ENCODE measurements at places on chromosomes 1 and 21.

- peak; percentile 27 for DNase-seq
These were observed 20.0 kb upstream of the ALDH4A1 start for GRCh38 chr1:18922319-18922726.

DNA sequence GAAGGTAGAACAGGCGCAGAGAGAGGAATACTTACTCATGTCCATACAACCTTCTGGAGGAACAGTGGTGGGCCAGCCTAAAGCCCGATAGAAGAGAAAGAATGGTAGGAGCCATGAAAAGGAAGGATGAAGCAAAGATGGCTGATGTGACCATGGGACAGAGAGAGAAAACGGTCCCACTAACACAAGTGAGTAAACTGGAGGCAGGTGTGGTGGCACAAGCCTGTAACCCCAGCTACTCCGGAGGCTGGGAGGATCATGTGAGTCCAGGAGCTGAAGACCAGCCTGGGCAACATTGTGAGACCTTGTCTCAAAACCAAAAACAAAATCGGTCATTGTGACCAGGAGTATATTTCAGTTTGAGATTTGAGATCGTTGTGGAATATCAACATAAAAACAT, 49.4 kb downstream of the C1orf198 start:
- no peak for DNase-seq

DNA sequence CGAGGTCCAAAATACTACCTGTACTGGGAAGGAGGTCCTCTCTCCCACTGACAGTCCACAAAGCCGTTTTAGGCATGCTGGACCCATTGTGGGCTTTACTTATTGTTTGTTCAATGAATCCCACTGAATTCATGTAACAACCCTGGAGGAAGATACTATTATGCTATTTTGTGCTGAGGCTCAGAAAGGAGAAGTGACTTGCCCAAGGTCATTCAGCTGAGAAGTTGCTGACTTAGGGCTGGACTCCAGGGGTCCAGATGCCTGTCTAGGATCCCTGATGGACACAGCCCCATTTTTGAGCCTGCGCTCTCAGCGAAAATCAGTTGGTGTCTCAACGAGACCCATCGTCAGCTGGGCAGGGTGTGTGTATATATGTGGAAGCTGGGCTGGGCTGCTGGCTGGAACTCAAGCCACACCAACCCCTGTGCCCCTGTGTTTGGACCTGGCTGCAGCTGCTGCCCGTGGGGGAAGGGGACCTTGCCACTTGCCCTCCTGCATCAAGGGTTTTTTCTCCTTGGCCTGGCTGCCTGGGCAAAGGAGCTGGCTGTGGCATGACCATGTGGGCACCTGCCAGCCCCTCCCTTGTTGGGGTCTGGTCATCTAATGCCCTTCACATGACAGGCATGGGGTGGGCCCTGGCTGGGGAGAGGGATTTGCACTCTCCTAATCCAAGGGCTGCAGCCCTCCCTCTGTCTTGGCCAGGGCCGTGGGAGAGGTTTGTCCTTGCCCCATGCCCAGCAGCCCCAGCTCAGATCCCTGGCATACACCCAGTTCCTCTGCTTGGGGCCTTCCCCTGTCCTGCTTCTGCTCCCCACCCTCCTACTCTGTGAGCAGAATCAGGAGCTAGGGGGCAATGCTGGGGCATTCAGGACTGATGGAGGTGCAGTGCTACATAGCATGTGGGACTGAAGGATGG, 15.0 kb downstream of the KCNQ4 start:
- no peak for DNase-seq

- no peak for DNase-seq
These were observed 136.0 kb downstream of the HLX start for GRCh38 chr1:221015159-221015790.

DNA sequence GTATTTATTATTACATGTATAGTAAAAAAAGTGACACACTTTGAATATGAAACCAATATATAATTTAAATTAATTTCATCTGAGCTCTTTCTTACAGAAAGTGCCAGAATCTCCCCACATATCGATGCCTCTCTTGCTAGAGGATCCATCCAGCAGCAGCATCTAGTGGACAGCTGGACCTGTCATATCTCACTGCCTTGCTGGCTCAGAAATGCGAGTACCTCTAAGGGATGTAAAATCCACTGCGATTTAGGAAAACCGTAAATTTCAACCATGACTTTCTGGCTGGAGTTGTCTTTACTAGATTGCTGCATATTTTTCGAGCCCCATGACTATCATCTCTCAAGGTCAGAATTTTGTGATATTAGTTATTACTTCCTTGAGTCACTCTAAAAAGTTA, 333.8 kb downstream of the NEGR1 start:
- DNase-seq, result no peak

DNA sequence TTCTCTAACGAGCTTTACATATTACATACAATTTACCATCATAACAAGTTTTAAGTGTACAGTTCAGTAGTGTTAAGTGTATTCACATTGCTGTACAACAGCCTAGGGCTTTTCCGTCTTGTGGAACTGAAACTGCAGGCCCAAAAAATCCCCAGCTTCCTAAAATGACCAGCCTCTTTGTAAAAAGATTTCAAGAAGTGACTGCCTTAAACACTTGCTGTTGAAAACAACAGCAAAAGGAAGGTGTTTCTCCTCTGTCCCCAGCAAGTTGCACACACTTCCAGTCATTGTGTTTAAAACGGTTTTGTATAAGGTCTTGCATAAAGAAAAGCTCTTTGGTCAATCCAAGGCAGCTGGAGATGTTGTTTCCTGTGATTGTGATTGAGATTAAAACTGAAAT, 16.0 kb upstream of the GBP1 start:
- DNase-seq, result no peak

DNA sequence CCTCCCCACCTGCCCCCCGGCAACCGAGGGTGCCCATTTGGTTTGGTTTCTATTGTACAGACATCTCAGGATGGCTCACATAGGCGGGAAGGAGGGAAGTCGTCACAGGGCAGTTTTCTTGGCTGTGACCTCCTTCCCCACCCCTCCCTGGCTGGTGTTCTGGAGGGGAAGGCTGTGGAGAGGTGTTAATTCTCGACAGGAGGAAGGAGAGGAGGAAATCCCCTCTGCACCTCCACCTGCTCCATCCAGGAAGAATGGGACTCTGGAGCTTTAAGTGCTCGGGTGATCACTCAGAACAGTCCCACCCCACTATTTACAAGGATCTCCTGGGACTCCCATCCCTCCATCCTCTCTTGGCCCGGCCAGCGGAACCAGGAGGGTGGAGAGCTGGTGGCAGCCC, 7.6 kb downstream of the MEX3A start:
- no peak for DNase-seq

DNA sequence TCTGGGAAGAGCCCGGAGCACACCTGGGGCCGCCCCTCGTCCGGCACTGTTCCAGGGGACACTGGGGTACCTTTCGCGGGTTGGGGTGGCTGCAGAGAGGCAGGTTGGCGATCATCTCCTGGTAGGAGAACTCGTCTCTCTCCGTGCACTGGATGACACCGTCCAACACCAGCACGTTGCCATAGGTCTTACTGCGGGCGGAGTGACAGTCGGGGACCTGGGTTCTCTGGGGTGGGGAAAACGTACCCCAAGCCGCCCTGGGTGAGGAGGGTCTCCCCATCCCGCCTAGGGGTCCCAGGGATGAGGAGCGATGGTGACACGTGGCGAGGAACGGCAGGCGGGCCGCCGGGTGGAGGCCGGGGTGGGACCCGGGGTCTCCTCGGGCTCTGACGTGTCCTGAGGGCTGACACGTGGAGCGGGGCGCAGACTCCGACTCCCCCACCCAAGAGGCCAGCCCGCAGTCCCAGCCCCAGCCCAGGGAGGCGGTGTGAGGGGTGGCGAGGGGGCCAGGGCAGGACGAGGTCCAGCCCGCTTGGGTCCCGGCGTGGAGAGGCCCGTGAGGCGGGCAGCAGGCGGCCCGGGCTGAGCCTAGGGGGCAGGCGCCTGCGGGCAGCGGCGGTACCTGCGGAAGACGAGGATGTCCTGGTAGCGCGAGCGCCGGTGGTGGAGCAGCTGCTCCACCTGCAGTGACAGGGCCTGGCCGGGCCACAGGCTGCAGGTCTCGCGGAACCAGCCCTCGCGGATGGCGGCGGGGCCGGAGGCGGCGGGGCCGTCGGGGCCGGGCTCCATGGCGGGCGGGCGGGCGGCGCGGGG, 457 bp downstream of the SRM start:
- DNase-seq, result no peak

DNA sequence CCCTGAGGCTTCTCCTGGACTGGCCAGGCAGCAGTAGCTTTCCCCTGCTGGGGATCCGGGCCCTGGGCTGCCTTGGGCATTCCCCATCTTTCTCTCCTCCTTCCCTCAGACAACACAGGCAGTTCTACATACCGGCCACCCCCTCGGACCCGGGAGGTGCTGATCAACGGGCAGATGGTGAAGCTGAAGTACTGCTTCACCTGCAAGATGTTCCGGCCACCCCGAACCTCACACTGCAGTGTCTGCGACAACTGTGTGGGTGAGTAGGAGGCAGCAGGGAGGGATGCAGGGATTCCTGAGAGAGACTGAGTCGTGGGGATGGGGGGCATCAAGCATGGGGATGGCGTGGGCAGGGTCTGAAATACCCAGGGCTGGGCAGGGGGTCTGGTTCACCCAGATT, 14.4 kb upstream of the SFN start:
- no peak for DNase-seq

DNA sequence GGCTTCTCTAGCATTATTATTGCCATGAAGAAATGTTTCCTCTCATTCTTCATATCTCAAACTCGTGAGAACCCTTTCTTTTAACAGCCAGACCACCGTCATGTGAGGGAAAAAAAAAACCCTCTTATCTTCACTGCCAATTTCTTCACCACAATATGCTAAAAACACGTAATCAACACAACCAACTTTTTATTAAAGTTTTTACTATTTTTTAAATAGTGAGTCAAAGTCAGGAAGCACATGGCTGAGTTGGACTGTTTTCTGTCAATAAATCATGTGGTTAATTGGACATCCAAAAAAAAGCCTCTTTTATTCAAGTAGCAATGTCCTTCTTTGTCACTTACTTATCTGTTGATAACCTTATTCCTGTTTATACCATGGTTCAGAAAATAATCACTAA, 55.9 kb upstream of the SAMD13 start:
- DNase-seq, result no peak

DNA sequence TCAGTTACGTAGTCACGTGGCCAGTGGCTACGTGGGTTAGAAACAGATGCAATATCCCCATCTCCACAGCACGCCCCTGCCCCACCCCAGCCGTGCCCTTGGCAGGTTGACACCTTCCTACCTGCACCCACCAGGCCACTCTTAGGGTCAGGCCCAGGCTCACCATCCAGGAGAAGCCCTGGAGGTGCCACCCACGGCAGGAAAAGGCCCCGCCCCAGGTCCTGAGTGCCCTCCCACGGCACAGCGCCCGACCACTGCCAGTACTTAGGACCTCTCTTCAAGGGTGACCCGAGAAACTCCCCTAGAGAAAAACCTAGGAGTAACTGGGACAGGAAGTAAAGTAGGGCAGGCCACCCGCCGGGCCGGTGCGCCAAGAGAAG, 1.5 kb downstream of the C1orf35 start:
- no peak for DNase-seq

DNA sequence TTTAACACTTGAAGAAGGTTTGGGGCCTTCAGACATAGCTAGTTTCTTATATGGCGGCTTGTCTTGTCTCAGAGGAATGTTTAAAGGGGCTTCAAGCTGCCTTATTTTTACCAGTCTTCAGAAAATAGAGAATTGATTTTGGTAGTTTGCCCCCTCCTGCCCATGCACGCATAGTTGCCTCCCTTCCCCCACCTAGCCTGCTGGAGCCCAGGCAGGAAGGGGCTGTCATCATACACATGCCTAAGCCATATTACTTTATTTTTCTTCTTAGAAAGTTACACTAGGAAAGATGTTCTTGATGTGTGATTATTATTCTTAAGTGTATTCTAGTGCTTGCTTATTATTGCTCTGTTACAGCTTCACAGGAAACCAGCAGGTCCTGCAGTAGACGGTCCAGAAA, 18.3 kb downstream of the PBX1 start:
- no peak for DNase-seq

- no peak for DNase-seq
These were observed 70.0 kb upstream of the SIM2 start for GRCh38 chr21:36628761-36629460.

DNA sequence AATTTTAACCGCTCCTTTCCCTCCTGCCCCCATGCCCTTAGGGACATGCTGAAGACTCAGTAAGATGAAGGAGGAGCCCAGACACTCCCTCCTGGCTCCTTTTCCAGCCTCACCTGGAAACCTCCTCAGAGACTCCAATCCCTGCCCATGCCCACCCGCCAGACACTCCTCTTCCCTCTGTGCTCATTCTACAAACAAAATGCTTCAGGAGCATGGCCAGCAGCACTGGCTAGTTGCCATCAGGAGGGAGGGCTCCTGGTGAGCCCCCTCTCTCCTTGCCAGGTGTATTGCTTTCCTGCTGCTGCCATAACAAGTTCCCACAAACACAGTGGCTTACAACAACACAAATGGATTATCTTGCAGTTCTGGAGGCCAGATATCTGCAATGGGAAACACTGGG, 126.1 kb downstream of the PSMG1 start:
- no peak for DNase-seq

GRCh38 chr1:47824716-47825115, 172.5 kb downstream of the TRABD2B start:
- DNase-seq, result no peak

DNA sequence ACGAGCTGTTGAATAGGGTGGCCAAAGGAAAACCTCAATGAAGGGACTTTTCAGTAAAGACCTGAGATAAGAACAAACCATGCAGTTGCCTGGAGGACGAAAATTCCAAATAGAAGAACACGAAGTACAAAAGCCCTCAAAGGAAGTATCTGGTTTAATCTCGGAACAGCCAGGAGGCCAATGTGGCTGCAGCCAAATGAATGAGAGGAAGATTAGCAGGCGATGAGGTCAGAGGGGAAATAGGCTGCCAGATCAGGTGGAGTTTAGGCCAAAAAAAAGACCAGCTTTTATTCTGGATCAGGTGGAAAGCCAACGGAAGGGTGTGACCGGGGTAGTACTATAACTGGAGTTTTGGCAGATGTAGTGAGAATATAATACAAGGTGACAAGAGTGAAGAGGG, 43.7 kb downstream of the SRSF11 start:
- DNase-seq, result no peak

- no peak for DNase-seq
These were observed 140.0 kb downstream of the DNM3 start for GRCh38 chr1:171981303-171981702.

DNA sequence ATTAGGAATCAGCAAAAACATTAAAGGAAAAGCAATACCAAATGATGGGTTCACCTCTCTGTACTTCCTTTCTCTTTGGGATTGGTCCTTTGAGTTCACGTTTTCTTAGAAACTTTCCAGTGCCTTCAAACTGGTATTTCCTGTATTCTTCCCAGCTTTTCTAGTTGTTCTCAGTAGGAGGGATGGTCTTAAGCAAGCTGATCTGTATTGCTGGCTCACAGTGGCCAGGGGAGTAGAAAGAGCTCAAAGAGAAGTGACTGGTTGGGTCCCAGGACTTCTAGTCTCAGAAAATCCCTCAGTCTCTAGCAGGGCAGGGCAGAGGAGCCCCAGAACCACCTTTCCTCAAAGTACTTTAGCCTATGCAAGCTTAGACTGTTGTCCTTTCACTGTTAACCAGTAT, 10.1 kb upstream of the USP24 start:
- no peak for DNase-seq
